ENCODE measurements at places on chromosomes 7 and 10. TPM values are rescaled to one million over a fixed set of nuclear protein-coding genes. Genes with fewer than 3 reads are reported as not detected.

HILPDA gene
- total RNA-seq: 31.4 TPM

DNA sequence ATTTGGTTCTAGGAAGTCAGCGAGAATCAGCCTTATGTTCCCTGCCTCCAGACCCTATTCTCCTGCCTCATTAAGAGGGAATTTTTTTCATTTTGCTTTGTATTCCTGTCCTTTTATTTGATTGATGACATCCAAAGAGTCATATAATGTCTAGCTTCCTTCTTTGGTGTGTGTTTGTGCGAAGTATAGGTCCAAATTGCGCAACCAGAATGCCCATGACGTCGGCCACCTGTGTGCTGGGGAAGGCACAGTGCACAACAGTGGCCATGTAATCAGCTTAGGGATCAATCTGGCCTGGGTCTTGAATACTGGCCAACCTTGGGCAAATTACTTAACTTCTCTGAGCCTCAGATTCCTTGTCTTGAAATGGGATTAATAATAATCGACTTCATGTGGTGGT, 206.2 kb downstream of the VTI1A start:
- H3K4me3 ChIP-seq: no peak overlapping the region
- H3K27ac ChIP-seq: no peak overlapping the region
- H3K27me3 ChIP-seq: no peaks in the 10 kb centered on the region
- no peaks in the 10 kb centered on the region for H3K4me1 ChIP-seq

- H3K36me3 ChIP-seq: no peaks in the 10 kb centered on the region
- no peaks in the 10 kb centered on the region for H3K27me3 ChIP-seq
- no peak overlapping the region for H3K27ac ChIP-seq
Measured at GRCh38 chr7:100132697-100133151, 6.0 kb downstream of the MBLAC1 start.

GRCh38 chr7:50330254-50330653, 25.7 kb downstream of the IKZF1 start:
- no peak overlapping the region for H3K4me3 ChIP-seq
- H3K27ac ChIP-seq: peak overlapping the region; percentile 6
- H3K36me3 ChIP-seq: no peaks in the 10 kb centered on the region
- H3K27me3 ChIP-seq: no peaks in the 10 kb centered on the region
- no peaks in the 10 kb centered on the region for H3K4me1 ChIP-seq

- no peaks in the 10 kb centered on the region for H3K36me3 ChIP-seq
- H3K4me3 ChIP-seq: no peak overlapping the region
- H3K27ac ChIP-seq: no peak overlapping the region
- no peaks in the 10 kb centered on the region for H3K4me1 ChIP-seq
- no peaks in the 10 kb centered on the region for H3K27me3 ChIP-seq
Measured at GRCh38 chr7:149316606-149317005, 54.6 kb downstream of the ZNF783 start.

- H3K36me3 ChIP-seq: no peaks in the 10 kb centered on the region
- no peaks in the 10 kb centered on the region for H3K4me1 ChIP-seq
- no peak overlapping the region for H3K27ac ChIP-seq
- no peaks in the 10 kb centered on the region for H3K27me3 ChIP-seq
- no peak for DNase-seq
Measured at GRCh38 chr10:44990302-44990655, 10.4 kb upstream of the ZNF22 start.

DNA sequence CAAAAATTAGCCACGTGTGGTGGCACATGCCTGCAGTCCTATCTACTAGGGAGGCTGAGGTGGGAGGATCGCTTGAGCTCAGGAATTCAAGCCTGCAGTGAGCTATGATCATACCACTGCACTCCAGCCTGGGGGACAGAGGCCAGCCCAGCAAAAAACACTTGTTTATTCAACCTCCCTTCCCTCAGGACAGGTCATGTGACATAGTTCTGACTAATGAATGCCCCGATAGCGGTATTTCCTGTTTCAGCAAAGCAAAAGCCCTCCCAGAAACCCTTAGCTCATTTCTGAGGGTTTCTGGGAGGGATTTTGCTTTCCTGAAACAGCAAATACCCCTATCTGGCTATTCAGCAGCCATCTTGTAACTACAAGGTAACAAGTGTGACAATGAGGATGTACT, 157.1 kb downstream of the GATA3 start:
- no peak overlapping the region for H3K27ac ChIP-seq
- H3K4me3 ChIP-seq: no peak overlapping the region
- H3K27me3 ChIP-seq: no peaks in the 10 kb centered on the region

- H3K4me1 ChIP-seq: no peaks in the 10 kb centered on the region
- no peak overlapping the region for H3K4me3 ChIP-seq
- no peaks in the 10 kb centered on the region for H3K36me3 ChIP-seq
Measured at GRCh38 chr10:10844251-10844650, 173.4 kb upstream of the CELF2 start.

- H3K4me1 ChIP-seq: no peaks in the 10 kb centered on the region
- H3K4me3 ChIP-seq: no peak overlapping the region
- no peak for DNase-seq
Measured at GRCh38 chr7:4051696-4052095, 630.4 kb upstream of the FOXK1 start.

GRCh38 chr10:111360260-111360925, 283.6 kb downstream of the ADRA2A start:
- no peaks in the 10 kb centered on the region for H3K27me3 ChIP-seq
- no peak overlapping the region for H3K4me3 ChIP-seq
- DNase-seq: peak; percentile 31
- H3K4me1 ChIP-seq: no peaks in the 10 kb centered on the region

- H3K27ac ChIP-seq: no peak overlapping the region
- H3K36me3 ChIP-seq: no peaks in the 10 kb centered on the region
- no peaks in the 10 kb centered on the region for H3K4me1 ChIP-seq
- no peak overlapping the region for H3K4me3 ChIP-seq
- no peak for DNase-seq
Measured at GRCh38 chr7:3404501-3404900, 103.4 kb downstream of the SDK1 start.

- no peak overlapping the region for H3K27ac ChIP-seq
- DNase-seq: no peak
- no peaks in the 10 kb centered on the region for H3K4me1 ChIP-seq
- H3K4me3 ChIP-seq: no peak overlapping the region
- no peaks in the 10 kb centered on the region for H3K36me3 ChIP-seq
- no peaks in the 10 kb centered on the region for H3K27me3 ChIP-seq
Measured at GRCh38 chr7:115368998-115369397, 447.1 kb downstream of the MDFIC start.

DNA sequence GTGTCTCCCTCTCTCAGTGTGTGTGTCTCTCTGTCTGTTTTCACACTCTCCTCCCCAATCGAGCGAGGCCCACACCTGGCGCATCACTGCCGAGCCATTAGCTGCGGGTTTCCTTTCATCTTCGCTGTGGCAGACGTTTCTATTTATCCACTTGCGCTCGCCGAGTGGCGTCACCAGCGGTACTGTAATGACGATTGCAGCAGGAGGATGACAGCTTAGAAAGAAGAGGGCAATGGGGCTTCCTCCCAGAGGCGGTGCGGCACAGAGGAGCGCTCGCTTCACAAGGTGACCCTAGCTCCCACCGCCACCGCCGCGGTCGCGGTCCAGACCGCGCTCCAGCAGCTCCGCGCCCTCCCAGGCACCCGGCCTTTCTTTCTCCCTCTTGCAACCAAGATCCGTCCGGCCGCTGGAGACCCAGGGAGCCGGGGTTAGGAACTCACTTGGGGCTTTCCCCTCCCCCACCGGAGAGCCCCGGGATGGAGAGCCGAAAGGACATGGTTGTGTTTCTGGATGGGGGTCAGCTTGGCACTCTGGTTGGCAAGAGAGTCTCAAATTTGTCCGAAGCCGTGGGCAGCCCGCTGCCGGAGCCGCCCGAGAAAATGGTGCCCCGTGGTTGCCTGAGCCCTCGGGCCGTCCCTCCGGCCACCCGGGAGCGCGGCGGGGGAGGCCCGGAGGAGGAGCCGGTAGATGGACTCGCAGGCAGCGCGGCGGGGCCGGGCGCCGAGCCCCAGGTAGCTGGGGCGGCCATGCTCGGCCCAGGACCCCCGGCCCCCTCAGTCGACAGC, at the start of gene EVX1:
EVX1 (plus strand) TSS at position 248 of the 785 bp plus-strand sequence; CDS start at position 477, 229 bp downstream.
- no peak for DNase-seq
- H3K27ac ChIP-seq: no peak within 1 kb of the TSS
- peak within 1 kb of the TSS; percentile 32 for H3K4me3 ChIP-seq
- H3K27me3 ChIP-seq: peaks cover 86% of the 10 kb centered on the region
- no peaks in the 10 kb centered on the region for H3K36me3 ChIP-seq

- H3K27ac ChIP-seq: no peak overlapping the region
- H3K4me1 ChIP-seq: no peaks in the 10 kb centered on the region
- DNase-seq: no peak
- no peaks in the 10 kb centered on the region for H3K36me3 ChIP-seq
- H3K27me3 ChIP-seq: no peaks in the 10 kb centered on the region
Measured at GRCh38 chr10:26468700-26469099, 30.6 kb downstream of the APBB1IP start.

DNA sequence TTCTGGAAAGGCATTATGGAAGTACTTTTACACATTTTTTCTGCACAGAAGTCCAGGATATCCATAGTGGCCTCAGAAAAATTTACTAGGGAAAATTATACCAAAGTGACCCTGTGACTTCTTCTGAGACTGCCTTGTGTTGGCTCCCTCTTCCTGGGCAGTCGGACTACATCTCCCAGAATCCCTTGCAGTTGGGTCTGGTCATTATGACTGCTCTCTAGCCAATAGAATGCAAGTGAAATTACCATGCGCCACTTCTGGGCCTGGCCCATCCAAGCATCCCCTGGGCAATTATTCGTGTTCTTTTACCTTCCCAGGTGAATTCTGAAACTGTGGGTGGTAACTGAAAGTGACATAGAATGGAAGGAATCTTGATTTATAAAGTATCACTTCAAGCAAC, 430.9 kb downstream of the ACTR3B start:
- H3K4me3 ChIP-seq: no peak overlapping the region
- H3K27me3 ChIP-seq: no peaks in the 10 kb centered on the region
- no peaks in the 10 kb centered on the region for H3K36me3 ChIP-seq
- H3K4me1 ChIP-seq: no peaks in the 10 kb centered on the region

DNA sequence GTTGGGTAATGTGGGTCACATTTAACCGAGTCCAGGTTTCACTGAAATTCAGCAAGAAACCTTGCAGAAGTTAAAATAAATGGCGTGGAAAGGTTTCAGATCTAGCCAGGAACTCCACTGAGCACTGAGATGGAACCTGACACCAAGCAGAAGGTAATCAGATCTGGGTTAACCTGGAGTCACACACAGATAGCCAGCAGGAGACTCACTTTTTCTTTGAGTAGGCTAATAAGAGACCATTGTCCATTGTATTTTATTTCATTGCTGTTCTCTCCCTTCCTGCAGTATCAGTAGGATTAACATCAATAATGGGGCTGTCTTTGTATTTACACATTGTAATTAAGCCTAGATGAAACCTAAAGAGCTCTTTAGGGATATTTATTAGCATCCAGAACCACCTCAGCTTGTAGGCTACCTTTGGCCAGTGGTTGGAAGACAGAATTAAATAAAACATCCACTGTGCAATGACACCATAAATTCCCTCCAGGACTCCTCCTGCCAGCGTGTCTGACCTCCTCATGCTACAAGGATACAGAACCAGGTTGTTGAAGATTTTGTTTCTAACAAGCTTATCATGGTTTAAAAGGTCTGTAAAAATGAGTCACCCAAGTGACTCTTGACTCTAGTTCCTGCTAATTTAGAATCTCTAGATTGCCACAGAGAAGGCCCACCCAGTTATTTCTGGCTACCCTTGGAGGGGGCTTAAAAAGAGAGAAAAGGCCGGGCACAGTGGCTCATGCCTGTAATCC, 151.1 kb downstream of the SORCS1 start:
- H3K27ac ChIP-seq: no peak overlapping the region
- H3K27me3 ChIP-seq: no peaks in the 10 kb centered on the region
- no peak overlapping the region for H3K4me3 ChIP-seq
- no peaks in the 10 kb centered on the region for H3K4me1 ChIP-seq
- no peak for DNase-seq
- no peaks in the 10 kb centered on the region for H3K36me3 ChIP-seq

DNA sequence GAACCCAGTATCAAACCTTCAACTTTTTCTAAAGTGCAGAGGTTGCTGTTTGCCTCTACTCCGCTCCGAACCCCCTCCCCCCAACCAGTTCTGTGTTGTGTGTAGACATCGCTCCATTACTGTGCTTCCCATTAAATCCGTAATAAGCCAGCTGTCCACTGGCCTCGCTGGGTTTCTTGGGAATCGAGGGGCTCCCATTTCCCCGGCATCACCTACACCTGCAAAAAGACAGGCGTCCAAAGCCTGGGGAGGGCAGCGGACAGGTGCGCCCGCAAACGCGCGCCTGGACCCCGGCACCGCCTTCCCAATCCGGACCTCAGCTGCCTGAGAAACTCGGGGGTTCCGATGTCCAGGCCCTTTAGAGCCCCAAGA, 631 bp downstream of the RTKN2 start:
- peaks cover 4% of the 10 kb centered on the region for H3K4me1 ChIP-seq
- H3K36me3 ChIP-seq: no peaks in the 10 kb centered on the region
- H3K27me3 ChIP-seq: no peaks in the 10 kb centered on the region
- peak; percentile 31 for DNase-seq

PRLHR gene
- not detected for total RNA-seq

TACC2 gene
- 93.2 TPM for total RNA-seq

GRCh38 chr7:107692501-107692900, 31.9 kb downstream of the SLC26A4 start:
- no peaks in the 10 kb centered on the region for H3K36me3 ChIP-seq
- H3K4me1 ChIP-seq: no peaks in the 10 kb centered on the region
- H3K4me3 ChIP-seq: no peak overlapping the region
- H3K27ac ChIP-seq: no peak overlapping the region
- no peak for DNase-seq

GIMAP6 gene
- total RNA-seq: 4.8 TPM

UNCX gene
- total RNA-seq: not detected

- no peak for DNase-seq
- no peaks in the 10 kb centered on the region for H3K27me3 ChIP-seq
- no peak overlapping the region for H3K27ac ChIP-seq
- H3K4me3 ChIP-seq: no peak overlapping the region
- no peaks in the 10 kb centered on the region for H3K36me3 ChIP-seq
- H3K4me1 ChIP-seq: no peaks in the 10 kb centered on the region
Measured at GRCh38 chr7:3063016-3063753, 19.5 kb upstream of the CARD11 start.

GRID2IP gene
- total RNA-seq: 0.37 TPM

DNA sequence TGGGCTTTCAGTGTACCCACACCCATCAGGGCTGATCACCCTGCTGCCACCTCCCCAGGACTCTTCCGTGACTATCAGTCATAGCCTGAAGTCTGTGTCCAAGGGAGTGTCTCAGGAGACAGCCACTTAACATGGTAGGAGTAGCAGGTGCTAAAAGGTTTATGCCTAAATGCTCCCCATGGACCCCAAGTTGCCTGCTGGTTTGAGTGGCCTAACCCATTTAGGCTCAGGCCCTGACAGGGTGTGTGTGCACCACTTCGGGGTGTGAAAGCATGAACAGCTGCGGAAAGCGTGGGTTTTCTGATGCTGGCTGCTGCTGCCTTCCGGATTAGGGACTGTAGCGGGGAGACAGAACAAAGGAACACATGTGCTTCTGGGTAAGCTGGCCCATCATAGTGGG, 93.2 kb upstream of the SAMD8 start:
- no peak for DNase-seq
- H3K27ac ChIP-seq: no peak overlapping the region
- H3K4me1 ChIP-seq: no peaks in the 10 kb centered on the region
- H3K27me3 ChIP-seq: no peaks in the 10 kb centered on the region
- no peak overlapping the region for H3K4me3 ChIP-seq

Data from colonic mucosa (tissue), 4 donors.